ENCODE measurements at places on chromosomes 12 and 14.

DNA sequence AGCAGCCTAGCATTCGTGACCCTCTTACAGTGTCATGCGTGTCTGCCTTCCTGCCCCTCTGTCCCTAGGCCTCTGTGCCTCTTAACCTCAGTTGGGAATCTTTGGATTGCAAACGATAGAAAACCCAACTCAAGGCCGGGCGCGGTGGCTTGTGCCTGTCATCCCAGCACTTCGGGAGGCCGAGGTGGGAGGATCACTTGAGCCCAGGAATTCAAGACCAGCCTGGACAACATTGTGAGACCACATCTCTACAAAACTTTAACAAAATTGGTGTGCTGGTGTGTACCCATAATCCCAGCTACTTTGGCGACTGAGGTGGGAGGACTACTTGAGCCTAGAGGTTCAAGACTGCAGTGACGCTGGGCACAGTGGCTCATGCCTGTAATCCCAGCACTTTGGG, 36.7 kb downstream of the TMEM120B start:
- DNase-seq = no peak

GRCh38 chr14:64828071-64828470, 51.6 kb downstream of the SPTB start:
- no peak for DNase-seq

DNA sequence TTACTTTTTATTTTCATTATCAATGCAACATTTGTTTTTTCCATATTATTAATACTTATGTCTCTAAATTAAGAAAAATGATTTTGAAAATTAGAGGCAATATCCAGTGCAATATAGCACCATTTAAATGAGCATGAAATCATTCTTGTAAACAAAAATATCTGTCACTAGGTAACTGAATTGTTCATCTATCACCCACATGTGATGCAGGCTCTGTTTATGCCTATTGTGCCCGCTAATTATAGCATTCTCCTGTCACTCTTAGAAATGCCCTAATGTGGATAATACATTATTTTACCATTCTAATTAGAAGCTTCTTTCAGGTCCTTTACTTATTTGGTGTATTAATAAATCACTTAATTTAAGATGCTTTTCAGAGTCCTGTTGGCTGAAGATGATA, 1332.4 kb downstream of the AACS start:
- DNase-seq = no peak

GRCh38 chr14:94203473-94204210, 29.5 kb downstream of the PPP4R4 start:
- no peak for DNase-seq

GRCh38 chr12:101862245-101862644, 15.1 kb upstream of the DRAM1 start:
- no peak for DNase-seq

GRCh38 chr14:24032727-24033418, 18.9 kb upstream of the CARMIL3 start:
- no peak for DNase-seq

GRCh38 chr14:39641224-39641623, 209.0 kb upstream of the FBXO33 start:
- no peak for DNase-seq

DNA sequence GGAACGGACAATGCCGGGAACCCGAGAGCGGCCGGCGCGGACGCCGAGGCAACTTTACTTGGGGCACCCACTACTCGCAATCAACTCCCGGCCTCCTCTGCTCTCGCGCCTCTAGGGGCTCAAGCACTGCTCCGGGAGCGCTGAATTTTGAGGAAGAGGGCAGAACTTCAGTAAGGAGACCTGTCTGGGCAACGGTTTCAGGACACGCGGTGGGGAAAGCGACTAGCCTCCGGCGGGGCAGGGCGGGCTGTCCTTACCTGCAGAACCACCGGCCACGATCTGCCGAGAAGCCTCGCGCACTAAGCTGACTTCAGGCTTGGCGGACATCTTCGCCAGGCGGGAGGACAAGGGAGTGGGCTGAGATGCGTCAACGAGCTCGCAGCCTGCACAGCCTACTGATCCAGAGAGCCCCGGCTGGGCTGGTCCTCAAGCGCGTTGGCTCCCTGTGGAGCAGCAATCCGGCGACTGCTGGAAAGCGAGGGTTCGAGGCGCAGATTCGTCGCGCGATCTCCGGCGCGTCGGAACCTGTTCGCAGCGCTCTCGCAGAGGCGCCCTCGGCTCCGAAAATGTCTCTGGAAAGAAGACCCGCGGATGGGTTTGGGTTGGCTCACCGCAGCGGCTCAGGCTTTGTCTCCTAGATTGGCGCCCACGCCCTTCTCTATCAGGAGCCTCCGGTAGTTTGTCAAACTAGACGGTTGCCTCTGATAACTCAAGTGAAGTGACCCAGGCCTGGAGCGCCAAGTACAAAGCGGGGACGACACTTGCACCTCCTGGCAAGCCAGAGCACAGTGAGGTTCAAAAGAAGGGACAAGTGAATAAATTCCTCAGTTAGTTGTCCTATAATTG, at the start of gene SLC25A21:
TSS of gene SLC25A21 (minus strand) at position 583 of the 846 bp plus-strand sequence.
- DNase-seq = peak; percentile 82

DNA sequence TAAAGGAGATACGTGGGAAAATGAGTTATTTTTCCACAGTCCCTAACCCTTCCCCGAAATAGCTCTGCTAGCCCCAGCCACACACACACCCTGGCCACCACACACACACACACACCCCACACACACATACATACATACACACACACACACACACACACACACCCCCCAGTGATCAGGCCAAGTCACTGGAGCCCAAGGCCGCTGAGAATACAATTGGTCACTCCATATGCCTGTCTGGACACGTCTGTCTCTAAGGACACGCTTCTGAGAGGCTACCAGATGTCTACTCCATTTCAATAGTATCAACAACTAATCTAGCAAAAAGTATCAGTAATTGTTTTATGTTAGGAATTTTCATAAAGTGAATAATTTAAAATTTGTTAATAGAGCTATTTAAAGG, 13.0 kb upstream of the DIABLO start:
- DNase-seq = no peak

DNA sequence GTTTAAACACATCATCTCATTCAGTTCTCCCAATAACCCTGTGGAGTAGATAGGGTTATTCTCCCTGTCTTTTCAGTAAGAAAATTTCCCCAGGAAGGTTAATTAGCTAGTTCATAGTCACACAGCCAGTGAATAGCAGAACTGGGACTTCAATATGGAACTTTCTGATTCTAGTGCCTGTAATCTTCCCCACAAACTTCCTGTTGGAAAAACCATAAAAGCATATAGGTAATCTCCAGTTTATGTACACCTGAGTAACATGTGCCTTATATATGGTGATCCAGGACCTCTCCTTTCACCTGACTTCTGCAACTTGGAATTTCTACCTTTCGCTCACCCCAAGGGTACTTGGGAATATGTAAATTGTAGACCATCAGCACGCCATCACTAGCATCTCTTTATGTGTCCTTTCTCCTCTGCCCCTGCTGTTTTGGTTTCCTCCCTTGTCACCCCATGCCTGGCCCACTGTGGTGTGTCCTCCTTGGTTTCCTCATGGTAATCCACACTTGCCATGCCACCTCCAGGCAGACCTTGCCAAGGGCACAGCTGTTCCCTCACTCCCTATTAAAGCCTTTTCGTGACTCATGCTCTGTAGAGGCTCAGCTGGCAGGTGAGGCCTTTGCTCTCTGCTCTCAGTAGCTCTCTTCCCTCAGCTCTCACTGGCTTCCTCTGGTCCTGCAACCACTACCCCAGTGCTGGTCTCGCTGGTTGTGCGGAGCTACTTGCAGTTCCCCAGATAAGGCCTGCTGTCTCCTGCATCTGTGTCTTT, 16.7 kb downstream of the TBC1D30 start:
- no peak for DNase-seq

DNA sequence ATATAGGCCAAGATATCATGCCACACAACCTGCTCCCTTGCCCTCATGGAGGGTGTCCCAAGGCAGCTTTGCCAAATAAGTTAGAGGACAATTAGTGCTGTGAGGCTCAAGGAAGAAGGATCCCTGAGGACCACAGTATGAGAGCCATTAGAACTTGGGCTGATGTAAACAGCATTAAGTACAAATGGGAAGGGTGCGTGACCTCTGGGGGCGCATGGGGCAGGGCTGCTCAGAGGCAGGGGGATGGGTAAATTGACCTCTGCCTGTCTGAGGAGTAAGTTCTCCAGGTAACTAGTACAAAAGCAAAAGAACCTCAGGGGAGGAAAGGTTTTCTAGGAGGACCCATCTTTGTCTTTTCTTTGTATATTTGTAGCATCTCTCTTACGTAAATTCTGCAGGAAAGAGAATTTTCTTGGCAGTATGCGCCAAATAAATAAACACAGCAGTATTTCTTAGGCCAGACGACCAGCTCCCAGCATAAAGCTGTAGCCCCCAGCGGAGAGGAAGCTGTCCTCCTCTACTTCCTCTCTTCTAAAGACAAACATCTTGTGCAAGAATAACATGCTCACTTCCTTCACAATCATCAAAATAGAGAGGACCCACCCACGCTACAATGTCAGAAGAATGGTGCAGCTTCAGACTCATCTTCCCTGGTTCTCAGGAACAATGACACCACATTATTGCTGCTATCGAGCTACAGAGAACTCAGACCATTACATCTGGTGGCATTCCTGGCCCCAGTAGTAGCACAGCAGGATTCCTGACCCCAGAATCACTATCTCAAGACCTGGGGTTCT, 16.4 kb upstream of the VWF start:
- DNase-seq = no peak

- no peak for DNase-seq
Observed at GRCh38 chr12:72286526-72286925, 14.4 kb downstream of the TRHDE start.

DNA sequence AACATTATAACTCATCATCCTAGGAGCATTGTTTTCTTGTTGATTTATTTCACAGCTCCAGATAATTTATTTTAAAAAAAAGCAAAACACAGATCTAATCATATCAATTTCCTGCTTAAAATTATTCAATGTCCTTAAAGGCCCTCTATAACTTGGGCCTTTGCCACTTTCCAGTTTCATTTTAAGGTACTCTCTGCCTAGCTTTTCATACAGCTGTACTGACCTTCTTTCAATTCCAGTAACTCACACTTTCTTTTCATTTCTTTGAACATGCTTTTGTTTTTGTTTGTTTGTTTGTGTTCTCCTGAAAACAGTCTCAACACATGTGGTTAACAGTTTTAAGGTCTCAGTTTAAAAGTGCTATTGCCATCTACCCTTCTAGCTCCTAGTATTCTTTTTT, 281.9 kb downstream of the ACSS3 start:
- no peak for DNase-seq

- no peak for DNase-seq
Observed at GRCh38 chr14:61254808-61255526, 26.2 kb downstream of the TMEM30B start.

GRCh38 chr12:116381744-116382685, 104.5 kb upstream of the MED13L start:
- no peak for DNase-seq

All from amygdala (tissue), 56 donors.